Activated CD4-positive, alpha-beta T cell treated with anti-CD3 and anti-CD28 coated beads for 1 hour (primary cell): ENCODE measurements at places on chromosomes 12 and 14.

- no peak for DNase-seq
Observed at GRCh38 chr12:25957793-25958427, 572 bp upstream of the RASSF8 start.

- DNase-seq = no peak
Observed at GRCh38 chr14:105063056-105063455, 2.2 kb downstream of the GPR132 start.

- no peak for DNase-seq
Observed at GRCh38 chr12:104058802-104059201, 5.5 kb upstream of the HCFC2 start.

- no peak for DNase-seq
Observed at GRCh38 chr12:109588461-109589239, 15.1 kb downstream of the MVK start.

DNA sequence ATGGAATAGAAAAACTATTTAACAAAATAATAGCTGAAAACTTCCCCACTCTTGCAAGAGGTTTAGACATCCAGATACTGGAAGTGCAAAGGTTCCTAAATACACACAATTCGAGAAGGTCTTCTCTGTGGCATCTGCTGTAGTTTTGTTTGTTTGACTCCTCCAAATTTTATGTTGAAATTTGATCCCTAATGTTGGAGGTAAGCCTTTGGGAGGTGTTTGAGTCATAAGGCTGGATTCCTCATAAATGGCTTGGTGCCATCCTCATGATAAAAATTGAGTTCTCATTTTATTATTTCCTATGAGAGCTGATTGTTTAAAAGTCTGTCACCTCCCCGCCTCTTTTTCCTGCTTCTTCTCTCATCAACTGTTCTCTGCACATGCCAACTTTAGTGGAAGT is 182.7 kb downstream of the MYRFL start:
- DNase-seq = no peak
